ENCODE measurements at places on chromosomes 4 and X.

GRCh38 chrX:362937-363620, 23.6 kb downstream of the PPP2R3B start:
- DNase-seq: no peak

DNA sequence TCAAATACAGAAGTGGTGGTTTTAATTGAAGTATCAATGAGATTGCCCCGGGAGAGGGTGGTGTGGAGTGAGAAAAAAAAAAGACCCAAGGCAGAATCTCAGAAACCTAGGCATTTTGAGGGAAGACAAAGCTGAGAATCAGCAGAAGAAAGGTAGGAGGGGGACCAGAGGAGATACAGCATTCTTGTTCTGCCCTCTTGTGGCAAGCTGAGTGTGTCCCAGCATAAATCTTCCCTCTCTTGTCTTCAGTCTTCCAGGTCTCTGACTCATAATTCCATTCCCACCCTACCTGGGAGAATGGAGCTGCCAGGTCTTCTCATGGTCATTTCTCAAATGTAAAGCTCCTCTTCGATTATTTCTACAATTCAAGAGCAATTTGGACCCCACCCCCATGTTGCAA, 32.7 kb upstream of the MAGED1 start:
- DNase-seq: no peak

GRCh38 chr4:100246697-100247096, 56.4 kb upstream of the DDIT4L start:
- no peak for DNase-seq

DNA sequence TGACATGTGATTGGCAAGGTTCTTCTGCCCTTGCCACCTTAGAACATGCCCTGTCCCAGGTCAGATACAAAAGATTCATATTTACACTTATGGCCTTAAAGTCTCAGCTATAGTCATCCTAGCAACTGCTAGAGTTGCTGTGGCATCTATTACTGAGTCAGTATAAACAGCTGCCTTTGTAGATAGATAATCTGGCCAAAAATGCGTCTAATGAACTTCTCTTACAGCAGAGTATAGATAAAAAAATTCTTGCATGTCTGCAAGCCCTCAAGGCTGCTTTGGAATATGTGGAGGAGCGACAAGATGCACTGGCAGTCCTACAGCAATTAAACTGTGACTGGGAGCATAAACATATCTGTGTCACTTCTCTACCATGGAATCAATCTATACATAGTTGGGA, 1209.7 kb upstream of the PABPC4L start:
- DNase-seq: no peak

- DNase-seq: no peak
Observed at GRCh38 chr4:48944756-48945241, 38.2 kb upstream of the OCIAD2 start.

DNA sequence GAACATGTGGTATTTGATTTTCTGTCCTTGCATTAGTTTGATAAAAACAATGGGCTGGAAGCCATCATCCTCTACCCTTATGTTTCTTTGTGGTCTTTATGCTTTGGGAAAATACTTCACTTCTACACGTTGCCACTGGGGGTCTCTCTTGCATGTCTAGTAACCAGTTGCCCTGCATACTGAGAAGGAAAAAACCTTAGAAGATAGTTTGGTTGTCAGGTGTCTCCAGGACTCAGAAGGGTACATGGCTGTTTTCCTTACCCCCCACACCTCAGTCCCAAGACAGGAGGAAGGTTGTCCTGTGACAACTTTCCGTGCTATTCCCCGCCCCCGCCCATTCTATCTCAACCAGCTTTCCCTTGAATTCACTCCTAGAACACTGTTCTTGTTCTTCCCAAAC, 62.1 kb upstream of the LANCL3 start:
- no peak for DNase-seq

DNA sequence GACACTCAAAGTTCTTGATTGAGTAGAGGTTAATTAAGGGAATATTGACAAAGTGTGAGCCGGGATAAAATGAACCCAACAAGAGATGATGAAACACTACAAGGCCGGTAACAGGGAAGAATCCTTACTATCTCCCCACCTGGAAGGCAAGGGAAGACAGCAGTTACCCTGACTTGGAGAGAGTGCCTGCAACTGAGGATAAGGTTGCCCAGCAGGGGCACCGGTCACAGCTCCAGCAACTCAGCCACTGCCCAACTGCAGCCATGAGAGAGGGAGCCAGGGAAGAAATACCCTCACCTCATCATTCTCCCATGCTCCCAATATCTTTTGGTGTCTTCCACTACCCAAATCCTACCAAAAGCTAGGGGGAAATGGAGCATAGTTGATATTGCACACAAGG, 212.7 kb downstream of the KCTD8 start:
- DNase-seq: no peak
